ENCODE measurements at places on chromosomes 2 and 18.

GRCh38 chr2:65729246-65729645, 296.8 kb upstream of the SPRED2 start:
- no peak for DNase-seq

GRCh38 chr2:4369826-4370419, 666.5 kb downstream of the DCDC2C start:
- DNase-seq = no peak

- no peak for DNase-seq
Measured at GRCh38 chr2:2331881-2332280, 806 bp upstream of the MYT1L start.

DNA sequence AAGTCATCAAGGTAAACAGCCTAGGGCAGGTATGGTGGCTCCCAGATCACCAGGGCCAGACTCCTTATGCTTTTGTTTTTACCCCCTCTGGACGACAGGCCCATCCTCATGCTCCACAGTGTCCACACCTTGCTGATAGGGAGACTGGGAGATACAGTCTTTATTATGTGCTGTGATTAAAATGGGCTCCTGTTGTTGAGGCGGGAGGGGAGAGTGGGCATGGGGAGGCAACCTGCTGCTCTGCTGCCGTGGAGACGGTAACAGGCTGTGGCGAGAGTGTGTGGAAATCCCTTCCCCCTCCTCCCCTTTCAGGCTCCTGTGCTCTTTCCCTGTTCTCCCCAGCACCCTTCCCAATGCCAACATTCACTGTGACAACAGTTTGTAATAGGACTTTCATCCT, 38.2 kb upstream of the PNO1 start:
- no peak for DNase-seq

DNA sequence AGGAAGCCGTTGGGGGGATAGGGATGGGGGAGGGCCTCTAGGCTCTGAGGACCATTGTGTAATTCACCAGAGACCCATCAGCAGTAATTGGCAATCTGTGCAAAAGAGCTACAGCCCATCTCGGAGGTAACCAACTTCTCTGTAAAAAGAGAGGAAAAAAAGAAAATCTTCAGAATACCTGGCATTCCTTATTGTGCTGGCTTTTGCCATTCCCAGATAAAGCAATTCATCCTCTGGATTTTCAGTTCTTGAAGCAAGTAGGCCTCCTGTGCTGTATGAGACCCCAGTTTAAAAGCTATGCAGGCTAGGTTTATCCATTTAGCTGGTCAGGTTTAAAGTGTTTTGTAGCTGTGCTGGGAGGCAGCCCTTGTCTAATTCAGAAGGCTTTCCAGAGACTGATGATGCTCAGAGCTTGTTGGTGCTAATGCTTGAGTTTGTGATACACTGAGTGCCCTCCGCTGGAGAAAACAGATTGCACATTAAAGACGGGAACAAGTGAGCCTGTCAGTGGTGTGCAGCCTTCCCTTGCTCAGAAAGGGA, at the start of gene LRRTM4:
Gene LRRTM4 (minus strand): TSS at position 446 of the 540 bp plus-strand sequence.
- DNase-seq = peak; percentile 18

DNA sequence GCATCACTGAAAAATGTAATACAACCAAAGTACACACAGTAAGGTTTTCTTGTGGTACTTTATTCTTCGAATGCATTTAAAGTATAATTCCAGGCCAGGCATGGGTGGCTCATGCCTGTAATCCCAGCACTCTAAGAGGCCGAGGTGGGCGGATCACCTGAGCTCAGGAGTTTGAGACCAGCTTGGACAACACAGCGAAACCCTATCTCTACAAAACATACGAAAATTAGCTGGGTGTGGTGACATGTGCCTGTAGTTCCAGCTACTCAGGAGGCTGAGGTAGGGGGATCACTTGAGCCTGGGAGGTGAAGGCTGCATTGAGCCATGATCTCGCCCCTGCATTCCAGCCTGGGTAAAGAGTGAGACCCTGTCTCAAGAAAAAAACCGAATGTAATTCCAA, 3.9 kb upstream of the TTC39C start:
- no peak for DNase-seq

- DNase-seq = peak; percentile 9
Measured at GRCh38 chr18:68847219-68847837, 49.4 kb downstream of the CCDC102B start.

GRCh38 chr2:118146315-118147283, 58.3 kb downstream of the INSIG2 start:
- DNase-seq = no peak

GRCh38 chr2:128497461-128497860, 178.8 kb upstream of the HS6ST1 start:
- DNase-seq = no peak

DNA sequence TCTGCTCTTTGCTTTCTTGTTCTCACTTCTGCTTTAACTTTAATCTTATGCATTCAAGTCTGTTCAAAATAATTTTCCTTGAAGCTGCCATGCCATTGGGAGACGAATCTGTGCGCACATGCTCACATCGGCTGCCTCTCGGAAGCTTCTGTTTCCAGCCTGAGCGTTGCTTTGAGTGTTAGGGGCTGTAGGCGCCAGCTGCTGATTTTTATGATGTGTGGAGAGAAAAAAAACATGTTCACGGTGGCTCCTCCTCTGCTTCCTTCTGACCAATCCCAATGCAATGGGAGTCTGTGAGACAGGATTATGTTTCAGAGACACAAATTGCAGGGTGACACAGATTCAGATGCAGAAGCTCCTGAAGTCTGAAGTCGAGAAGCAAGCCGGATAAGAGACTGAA, at the start of gene MC4R:
Gene MC4R (minus strand): TSS at position 180 of the 400 bp plus-strand sequence. CDS start 426 bp downstream, outside the sequence.
- DNase-seq = peak; percentile 91

- DNase-seq = no peak
Measured at GRCh38 chr2:239726631-239727181, 298.4 kb downstream of the NDUFA10 start.

DNA sequence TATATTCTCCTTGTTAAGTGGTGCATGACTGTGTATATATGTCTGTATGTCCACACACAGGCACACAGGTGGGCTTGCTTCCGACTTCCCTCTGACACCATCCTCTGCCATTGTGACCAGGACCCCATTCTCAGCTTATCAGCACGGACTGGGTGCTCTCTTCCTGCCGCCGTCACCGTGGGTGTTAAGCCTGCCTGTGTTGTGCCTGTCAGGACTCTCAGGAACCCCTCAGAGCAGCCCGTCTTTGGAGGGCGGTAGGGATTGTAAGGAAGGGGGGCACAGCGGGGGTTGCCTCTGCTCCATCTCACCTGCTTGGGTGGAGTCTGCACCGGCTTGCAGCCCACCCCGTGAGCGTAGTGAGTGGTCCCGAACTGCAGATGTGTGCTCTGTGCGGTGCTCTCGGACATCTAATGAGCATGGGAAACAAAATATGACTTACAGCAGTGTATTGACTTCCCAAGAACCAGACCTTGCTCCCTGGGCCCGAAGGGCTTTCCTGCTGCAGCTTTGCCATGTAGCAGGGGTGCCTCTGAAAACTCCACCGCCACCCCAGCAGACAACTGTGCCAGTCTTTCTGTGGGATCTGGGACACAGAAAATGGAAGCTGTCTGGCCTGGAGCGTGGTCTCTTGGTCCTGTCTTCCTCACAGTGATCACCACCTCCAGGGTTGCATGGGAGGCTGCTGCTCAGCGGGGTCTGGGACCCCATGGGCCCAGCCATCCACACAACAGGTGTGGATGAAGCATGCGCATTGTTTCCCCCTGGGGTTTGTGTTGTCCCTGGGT, 58.9 kb downstream of the SH3RF3 start:
- no peak for DNase-seq

DNA sequence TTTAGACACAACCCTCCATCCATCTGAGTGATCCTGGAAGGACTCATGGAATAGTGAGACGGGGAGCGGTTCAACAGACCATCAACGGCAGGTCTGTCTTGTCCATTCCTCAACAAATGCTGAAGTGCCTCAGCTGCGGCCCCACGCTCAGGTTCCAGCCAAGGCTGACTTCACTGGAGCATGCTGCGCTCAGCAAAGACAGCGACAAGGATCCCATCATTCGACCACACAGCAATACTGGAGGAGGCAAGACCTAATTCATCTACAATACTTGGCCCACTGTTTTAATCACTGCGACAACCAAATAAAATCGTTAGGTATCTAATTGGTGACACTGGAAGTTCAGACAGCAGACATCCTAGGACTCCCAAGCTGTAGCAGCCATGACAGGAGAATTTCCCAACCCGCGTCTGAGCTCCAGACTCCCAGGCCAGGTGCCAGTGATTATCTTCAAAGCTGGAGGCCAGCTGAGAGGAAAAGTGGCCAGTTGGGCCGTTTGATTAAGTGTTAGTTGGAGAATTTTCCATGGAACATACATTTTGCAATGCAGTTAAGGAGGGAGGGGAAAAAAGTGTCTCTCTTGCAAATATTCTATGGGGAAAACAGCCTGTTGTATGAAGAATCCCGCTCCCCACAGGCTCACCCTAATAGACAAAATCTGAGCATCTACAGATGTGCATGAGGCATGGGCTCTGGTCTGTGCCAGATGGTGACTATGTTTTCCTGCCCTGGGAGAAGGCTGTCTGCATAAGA, 92.5 kb upstream of the SLC35G4 start:
- DNase-seq = no peak

DNA sequence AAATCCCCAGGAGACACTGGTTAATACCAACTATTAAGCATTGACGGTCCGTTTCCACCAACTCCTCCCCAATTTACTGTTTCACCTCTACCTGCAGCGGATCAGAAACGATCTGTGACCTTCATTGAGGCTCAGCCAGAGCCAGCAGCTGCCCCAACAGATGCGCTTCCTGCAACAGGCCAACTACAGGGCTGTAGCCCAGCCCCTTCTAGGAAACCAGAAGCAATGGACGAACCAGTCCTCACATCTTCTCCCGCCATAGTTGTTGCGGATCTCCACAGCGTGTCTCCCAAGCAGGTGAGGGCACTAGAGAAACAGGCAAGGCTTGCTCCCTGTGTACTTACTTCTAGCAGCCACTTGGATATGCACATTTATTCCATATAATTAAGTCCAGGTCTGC, 8.5 kb upstream of the RPE start:
- no peak for DNase-seq

DNA sequence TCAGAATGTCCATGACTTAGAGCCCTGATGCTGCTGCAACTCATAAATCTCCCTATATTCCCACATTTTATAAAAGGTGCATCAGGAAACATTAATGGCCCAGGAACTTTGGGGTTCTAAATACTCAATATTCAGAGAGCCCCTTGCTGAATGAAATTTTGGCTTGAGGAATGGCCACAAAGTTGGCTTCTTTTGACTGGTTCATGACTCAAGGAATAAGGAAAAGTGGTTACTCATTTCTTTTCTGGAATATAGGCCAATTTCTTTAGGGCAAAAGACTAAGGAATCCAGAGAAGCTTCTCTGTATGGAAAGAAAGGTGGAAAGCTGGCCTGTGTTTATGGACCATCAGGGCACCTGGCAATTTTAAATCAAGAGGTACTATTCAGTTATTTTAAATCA, 308.9 kb upstream of the NT5C1B start:
- no peak for DNase-seq

GRCh38 chr2:89780318-89780717, 1088.8 kb downstream of the RPIA start:
- DNase-seq = no peak

DNA sequence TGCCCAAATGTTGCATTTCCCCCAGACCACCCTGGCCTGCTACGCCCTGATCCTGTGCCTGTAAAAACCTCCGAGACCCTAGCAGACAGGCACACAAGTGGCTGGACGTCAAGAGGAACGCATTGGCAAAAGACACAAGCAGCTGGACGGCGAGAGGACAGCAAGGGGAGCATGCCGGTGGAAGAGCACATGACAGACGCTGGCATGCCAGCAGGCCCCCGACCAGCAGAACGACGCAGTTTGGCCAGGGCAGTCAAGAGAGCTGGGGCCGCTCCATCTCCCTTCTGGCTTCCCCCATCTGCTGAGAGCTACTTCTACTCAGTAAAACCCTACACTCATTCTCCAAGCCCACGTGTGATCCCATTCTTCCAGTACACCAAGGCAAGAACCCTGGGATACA, 42.1 kb downstream of the SAP130 start:
- no peak for DNase-seq

DNA sequence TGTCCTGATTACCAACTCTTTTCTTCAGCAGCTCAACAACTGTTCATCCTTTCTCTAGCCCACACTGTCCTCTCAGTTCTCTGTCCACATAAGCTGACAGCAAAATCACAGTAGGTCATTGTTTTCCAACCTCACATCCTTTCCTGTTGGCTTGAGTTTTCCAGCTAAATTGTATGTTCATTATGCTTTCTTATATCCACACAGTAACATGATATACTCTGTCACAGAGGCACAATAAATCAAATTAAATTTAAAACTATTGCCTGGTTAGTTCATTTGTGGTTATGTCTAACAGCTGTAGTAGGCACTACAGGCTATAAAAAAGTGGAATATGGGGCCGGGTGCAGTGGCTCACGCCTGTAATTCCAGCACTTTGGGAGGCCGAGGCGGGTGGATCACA, 179.9 kb downstream of the ETAA1 start:
- DNase-seq = no peak

- DNase-seq = no peak
Measured at GRCh38 chr18:59357928-59358327, 1.1 kb downstream of the LMAN1 start.

GRCh38 chr2:232333361-232334135, 45.0 kb upstream of the ALPP start:
- no peak for DNase-seq

DNA sequence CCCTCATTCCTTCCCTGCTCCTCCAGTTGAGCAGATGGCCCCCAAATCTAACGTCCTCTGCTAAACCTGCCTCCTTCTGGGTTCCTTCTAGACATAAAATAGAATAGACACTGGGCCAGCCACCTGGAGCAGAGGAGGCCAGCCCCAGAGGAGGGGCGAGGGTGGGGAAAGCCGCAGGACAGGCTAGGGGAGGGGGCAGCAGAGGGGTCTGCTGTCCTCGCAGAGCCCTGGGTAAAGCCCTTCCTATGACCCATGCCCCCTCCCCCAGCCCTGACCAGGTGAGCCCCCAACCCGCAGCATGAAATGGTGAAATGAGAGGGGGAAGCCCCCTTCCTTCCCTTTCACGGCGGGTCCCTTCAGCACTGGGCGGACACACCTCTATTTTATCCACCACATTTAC, 7.8 kb downstream of the MFSD2B start:
- no peak for DNase-seq

GRCh38 chr2:110755491-110756078, 23.2 kb downstream of the ACOXL start:
- DNase-seq = peak; percentile 1

DNA sequence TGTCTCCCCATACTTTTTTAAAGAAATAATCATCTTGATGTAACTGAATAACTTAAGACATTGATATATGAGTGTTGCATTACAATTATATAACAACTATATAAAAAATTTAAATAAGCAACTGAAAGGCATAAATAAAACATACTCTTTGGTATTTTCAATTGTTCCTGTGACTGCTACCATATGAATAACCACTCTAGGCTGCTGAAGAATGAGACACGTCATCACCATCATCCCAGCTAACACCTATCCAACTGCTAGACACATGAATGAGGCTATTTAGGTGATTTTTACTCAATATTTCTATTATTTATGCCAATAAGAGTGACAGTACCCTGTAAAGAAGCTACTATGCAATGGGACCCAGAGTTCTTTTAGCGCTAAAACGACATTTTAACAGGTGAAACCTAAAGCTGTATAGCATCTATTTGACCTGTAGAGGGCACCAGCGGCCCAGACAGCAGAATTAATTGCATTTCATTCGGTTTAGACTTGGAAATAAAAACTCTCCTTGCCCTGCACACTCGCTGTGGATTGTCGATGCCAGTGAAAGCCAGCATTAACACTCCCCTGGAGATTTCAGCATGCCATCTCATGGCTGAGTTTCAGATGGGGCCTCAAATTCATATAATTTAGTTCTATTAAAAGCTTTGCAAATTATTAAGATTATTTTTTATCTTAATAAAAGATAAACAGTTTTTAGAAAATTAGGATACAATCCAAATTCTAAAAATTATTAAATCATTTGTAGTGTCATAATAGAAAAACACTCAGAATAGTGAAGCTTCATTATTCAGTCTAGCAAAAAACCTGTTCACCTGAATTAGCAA, 89.4 kb upstream of the MAP2 start:
- DNase-seq = peak; percentile 72

All from NCI-H1105 (cell line).